A549 treated with GW870086 at 1 μM for 4 hours (cell line): ENCODE measurements at places on chromosomes 5 and 9. TPM values are rescaled to one million over a fixed set of nuclear protein-coding genes. Genes with fewer than 3 reads are reported as not detected.

NMUR2 gene
- 0.08 to 0.13 TPM in 2 of 5 replicates, not detected in the others for total RNA-seq

NR4A3 gene
- 1.5 to 3.2 TPM (median 2.1 TPM) in 5 replicates for total RNA-seq

AKNA gene
- total RNA-seq, result 3.1 to 4.5 TPM (median 3.9 TPM) in 5 replicates

PCDHGA9 gene
- 0.05 to 0.10 TPM (median 0.07 TPM) in 4 of 5 replicates, not detected in the other for total RNA-seq

C5orf34 gene
- total RNA-seq, result 4.0 to 4.9 TPM (median 4.5 TPM) in 5 replicates

RANBP17 gene
- 2.3 to 3.2 TPM (median 2.9 TPM) in 5 replicates for total RNA-seq

CARD19 gene
- total RNA-seq, result 43.5 to 69.5 TPM (median 64.7 TPM) in 5 replicates

CAAP1 gene
- total RNA-seq, result 16.8 to 22.7 TPM (median 20.2 TPM) in 5 replicates

STING1 gene
- 1.1 to 1.6 TPM (median 1.2 TPM) in 5 replicates for total RNA-seq

WDR38 gene
- 0.10 to 0.15 TPM in 2 of 5 replicates, not detected in the others for total RNA-seq

SPINK7 gene
- total RNA-seq, result not detected in 5 replicates

ITK gene
- total RNA-seq, result 0.03 to 0.41 TPM (median 0.08 TPM) in 5 replicates

BARHL1 gene
- not detected in 5 replicates for total RNA-seq

EGFL7 gene
- total RNA-seq, result 36.2 to 58.7 TPM (median 55.2 TPM) in 5 replicates

OGN gene
- total RNA-seq, result not detected in 5 replicates

ADRA1B gene
- total RNA-seq, result 13.8 to 16.9 TPM (median 15.9 TPM) in 5 replicates

DMRTA1 gene
- 0.55 to 0.83 TPM (median 0.77 TPM) in 5 replicates for total RNA-seq

SLC22A4 gene
- total RNA-seq, result 3.5 to 6.1 TPM (median 5.1 TPM) in 5 replicates

IL4 gene
- total RNA-seq, result not detected in 5 replicates

TSSK1B gene
- total RNA-seq, result not detected in 5 replicates

SEMA5A gene
- total RNA-seq, result not detected in 5 replicates

TMEM174 gene
- not detected in 5 replicates for total RNA-seq

SLC2A6 gene
- total RNA-seq, result 13.5 to 21.5 TPM (median 19.5 TPM) in 5 replicates

C1QTNF3 gene
- 0.26 TPM in 1 of 5 replicates, not detected in the others for total RNA-seq

SET gene
- 403 to 440 TPM (median 413 TPM) in 5 replicates for total RNA-seq

KIAA1958 gene
- total RNA-seq, result 1.5 to 2.6 TPM (median 2.1 TPM) in 5 replicates

AQP7 gene
- 0.21 to 0.64 TPM (median 0.43 TPM) in 5 replicates for total RNA-seq

GPR151 gene
- not detected in 5 replicates for total RNA-seq

SAXO1 gene
- not detected in 5 replicates for total RNA-seq

CMBL gene
- 20.1 to 23.8 TPM (median 22.7 TPM) in 5 replicates for total RNA-seq

PCDHB16 gene
- total RNA-seq, result 0.05 to 0.15 TPM (median 0.06 TPM) in 4 of 5 replicates, not detected in the other

OTP gene
- total RNA-seq, result 0.06 to 0.13 TPM (median 0.09 TPM) in 4 of 5 replicates, not detected in the other

GAPT gene
- total RNA-seq, result not detected in 5 replicates

NTNG2 gene
- total RNA-seq, result 0.93 to 2.6 TPM (median 1.5 TPM) in 5 replicates

SLC27A6 gene
- 0.03 to 0.08 TPM (median 0.05 TPM) in 3 of 5 replicates, not detected in the others for total RNA-seq

LCN9 gene
- total RNA-seq, result not detected in 5 replicates

MLANA gene
- total RNA-seq, result not detected in 5 replicates
